ENCODE measurements at places on chromosomes 5 and 9. TPM values are rescaled to one million over a fixed set of nuclear protein-coding genes. Genes with fewer than 3 reads are reported as not detected.

Gene HRH2
- total RNA-seq = 0.69 TPM

Gene RORB
- total RNA-seq = 0.26 TPM

- DNase-seq = no peak
Measured at GRCh38 chr5:127705120-127705892, 2.1 kb downstream of the CCDC192 start.

DNA sequence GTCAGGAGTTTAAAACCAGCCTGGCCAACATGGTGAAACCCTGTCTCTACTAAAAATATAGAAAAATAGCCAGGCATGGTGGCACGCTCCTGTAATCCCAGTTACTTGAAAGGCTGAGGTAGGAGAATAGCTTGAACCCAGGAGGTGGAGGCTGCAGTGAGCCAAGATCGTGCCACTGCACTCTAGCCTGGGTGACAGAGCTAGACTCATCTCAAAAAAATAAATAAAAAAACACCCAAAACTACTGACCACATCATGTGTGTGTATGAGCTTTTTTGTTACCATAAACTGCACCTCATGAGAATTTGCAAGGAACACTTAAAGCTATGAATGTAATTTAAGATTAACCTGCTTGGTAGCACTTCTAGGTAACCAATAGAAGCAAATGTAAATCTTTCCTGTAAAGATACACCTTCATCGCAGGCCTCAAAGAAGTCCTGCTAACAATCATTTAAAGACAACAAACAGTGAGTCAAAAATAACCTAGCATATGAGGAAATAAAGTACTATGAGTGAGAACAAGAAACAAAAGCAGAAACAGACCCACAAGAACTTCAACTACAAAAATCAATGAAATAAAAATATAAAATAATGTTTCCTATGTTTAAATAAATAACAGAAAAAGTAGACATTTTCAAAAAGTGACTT lies 13.0 kb downstream of the SLC38A9 start:
- DNase-seq = no peak

DNA sequence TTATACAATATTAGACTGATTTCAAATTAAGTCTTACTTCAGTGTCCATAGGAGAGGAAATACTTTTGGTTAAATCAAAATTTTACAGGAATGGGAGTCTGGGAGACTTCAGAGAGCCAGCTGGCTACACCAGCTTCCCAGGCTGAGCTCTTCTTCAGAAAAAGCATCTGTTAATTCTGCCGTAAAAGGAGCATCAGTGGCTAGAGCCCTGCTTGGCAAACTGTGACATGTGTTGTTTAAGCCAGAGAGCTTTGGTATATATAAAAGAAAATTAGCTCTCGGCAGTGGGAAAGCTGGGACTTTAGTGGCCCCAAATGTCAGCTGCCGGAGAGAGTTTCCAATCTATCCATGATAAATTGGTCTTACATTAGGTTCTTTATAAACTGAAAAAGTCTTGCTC lies 378.8 kb upstream of the TUSC1 start:
- no peak for DNase-seq

All from pancreas (tissue), 10 donors.